ENCODE measurements at places on chromosomes 3 and 15. TPM values are rescaled to one million over a fixed set of nuclear protein-coding genes. Genes with fewer than 3 reads are reported as not detected.

The TIPARP gene
- 17.9 TPM for total RNA-seq

The MYZAP gene
- total RNA-seq, result 3.2 TPM

The TMC3 gene
- total RNA-seq, result not detected

The PLA2G4D gene
- total RNA-seq, result not detected

The DUOXA2 gene
- not detected for total RNA-seq

The ECE2 gene
- not detected for total RNA-seq

The TTLL13 gene
- not detected for total RNA-seq

The RPL4 gene
- total RNA-seq, result 2,612 TPM

The GPR15 gene
- not detected for total RNA-seq

The UBAP1L gene
- 0.05 TPM for total RNA-seq

The INSYN1 gene
- total RNA-seq, result 1.5 TPM

The DISP2 gene
- 0.19 TPM for total RNA-seq

The CASR gene
- not detected for total RNA-seq

The TGM5 gene
- total RNA-seq, result 0.14 TPM

The CAND2 gene
- total RNA-seq, result 2.0 TPM

The CFAP44 gene
- 0.55 TPM for total RNA-seq

The PGBD4 gene
- total RNA-seq, result 1.3 TPM

The HYAL2 gene
- total RNA-seq, result 113 TPM

The PHLDB2 gene
- total RNA-seq, result 99.5 TPM

The TMEM108 gene
- total RNA-seq, result not detected

The CNTN6 gene
- total RNA-seq, result not detected

The SIDT1 gene
- 0.02 TPM for total RNA-seq

The FBN1 gene
- 142 TPM for total RNA-seq

The GOLGA6A gene
- total RNA-seq, result not detected

The ADAMTS7 gene
- total RNA-seq, result 6.0 TPM

The GPR160 gene
- total RNA-seq, result 2.7 TPM

The CTXN2 gene
- 0.05 TPM for total RNA-seq

The SLC6A20 gene
- total RNA-seq, result not detected

The GPR27 gene
- not detected for total RNA-seq

The MRPS25 gene
- total RNA-seq, result 22.3 TPM

The FOXB1 gene
- total RNA-seq, result not detected

The SKIC8 gene
- 86.4 TPM for total RNA-seq

The ARIH2 gene
- 76.1 TPM for total RNA-seq

The HMG20A gene
- 21.1 TPM for total RNA-seq

The AMOTL2 gene
- total RNA-seq, result 182 TPM

The DZIP1L gene
- 14.4 TPM for total RNA-seq

The GPR62 gene
- not detected for total RNA-seq

The SAMD7 gene
- total RNA-seq, result not detected

The FBLN2 gene
- 0.41 TPM for total RNA-seq

The EPHB1 gene
- total RNA-seq, result not detected

The PSMD2 gene
- 926 TPM for total RNA-seq

The IMPG2 gene
- not detected for total RNA-seq

The NEO1 gene
- 7.3 TPM for total RNA-seq

The P2RY12 gene
- not detected for total RNA-seq

The SMARCC1 gene
- 51.2 TPM for total RNA-seq

The CACNA1D gene
- total RNA-seq, result 0.05 TPM

The SPRED1 gene
- 9.1 TPM for total RNA-seq

The SYNM gene
- 5.6 TPM for total RNA-seq

The SPINK8 gene
- not detected for total RNA-seq

The RASL12 gene
- not detected for total RNA-seq

The MESP2 gene
- not detected for total RNA-seq

The CLDN11 gene
- total RNA-seq, result not detected

The IQCB1 gene
- 35.6 TPM for total RNA-seq

The GP9 gene
- total RNA-seq, result not detected

The FRG2C gene
- not detected for total RNA-seq

The PPP1R14D gene
- total RNA-seq, result not detected

Measured in A172 (cell line).